HTR-8/SVneo (cell line): ENCODE measurements at places on chromosomes 12 and 14.
A peak's percentile ranks its signal among the peaks of the same experiment; 100 is the strongest.

GRCh38 chr14:100575266-100575995 lies 11.8 kb downstream of the BEGAIN start:
- DNase-seq: no peak

- no peak for DNase-seq
These were observed 96.7 kb downstream of the NUAK1 start for GRCh38 chr12:106042037-106042436.

DNA sequence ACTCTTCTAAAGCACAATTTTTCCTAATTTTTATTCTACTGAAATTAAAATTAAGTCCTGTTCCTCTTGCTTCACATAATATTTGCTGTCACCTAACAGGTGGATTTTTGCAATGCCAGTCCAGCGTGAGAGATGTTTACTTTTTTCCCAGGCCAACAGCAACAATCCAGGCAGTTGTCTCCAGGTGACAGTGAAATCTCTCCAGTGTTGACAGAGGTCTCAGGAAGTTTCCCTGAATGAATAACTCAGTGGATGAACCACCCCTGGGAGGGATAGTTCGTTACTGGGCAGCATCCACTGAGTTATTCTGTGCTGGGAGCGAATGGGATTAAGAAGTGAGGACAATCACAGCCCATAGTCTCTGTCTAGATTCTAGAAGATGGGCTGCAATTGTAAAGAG lies 7.1 kb upstream of the NT5DC3 start:
- DNase-seq: no peak

GRCh38 chr12:13745111-13745860 lies 236.1 kb downstream of the GRIN2B start:
- no peak for DNase-seq

- no peak for DNase-seq
These were observed 41.7 kb downstream of the NPAS3 start for GRCh38 chr14:32980178-32980901.

GRCh38 chr14:85625925-85626585 lies 96.1 kb downstream of the FLRT2 start:
- DNase-seq: no peak

DNA sequence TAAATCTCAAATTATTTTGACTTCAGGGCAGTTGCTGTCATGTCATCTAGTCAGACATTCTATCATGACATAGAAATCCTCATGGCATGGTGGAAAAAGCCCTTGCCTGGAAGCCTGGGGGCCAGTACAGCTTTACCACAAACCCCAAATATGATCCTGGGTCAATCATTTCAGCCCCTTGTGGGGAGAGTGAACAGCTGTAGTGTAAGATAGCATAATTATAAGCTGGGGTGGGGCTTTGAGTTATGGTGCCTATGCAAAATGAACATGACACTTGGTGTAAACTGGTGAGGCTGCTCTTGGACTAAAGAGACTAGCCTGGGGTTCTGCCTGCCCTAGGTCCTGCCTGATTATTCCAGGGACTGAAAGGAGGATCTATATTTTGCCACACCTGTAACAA lies 207.7 kb upstream of the DDHD1 start:
- no peak for DNase-seq

DNA sequence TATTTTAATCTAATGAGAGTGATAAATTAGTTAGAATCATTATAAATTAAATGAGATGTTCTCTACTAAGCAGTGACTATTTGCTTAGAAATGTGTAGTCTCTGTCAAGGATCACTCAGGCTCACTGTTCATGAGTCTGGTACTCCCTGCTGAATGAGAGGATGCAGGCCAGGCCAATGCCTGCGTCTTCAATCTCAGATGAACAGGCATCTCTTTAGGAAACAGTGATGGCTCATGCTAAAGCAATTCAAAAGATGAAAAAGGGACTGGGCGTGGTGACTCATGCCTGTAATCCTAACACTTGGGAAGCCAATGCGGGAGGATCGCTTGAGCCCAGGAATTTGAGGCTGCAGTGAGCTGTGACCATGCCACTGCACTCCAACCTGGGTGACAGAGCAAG lies 106.8 kb downstream of the ZFC3H1 start:
- DNase-seq: peak; percentile 78

DNA sequence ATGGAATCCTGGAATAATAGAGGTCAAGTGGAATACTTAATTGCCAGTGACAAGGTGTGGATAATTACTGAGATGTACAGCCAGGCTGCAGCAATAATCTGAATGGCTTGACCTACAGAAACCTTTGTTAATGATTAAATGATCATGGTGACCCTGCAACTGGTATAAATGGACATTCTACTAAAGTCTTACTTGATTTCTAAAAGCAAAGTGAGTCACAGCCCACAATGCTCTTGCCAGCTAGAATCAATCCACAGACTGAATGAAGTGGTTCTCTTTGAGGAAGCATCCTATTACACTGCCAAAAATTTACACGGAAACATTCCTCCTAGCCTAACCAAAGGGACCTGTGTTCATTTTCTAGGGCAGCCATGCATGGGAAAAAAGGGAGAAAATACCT lies 518.5 kb downstream of the SOX5 start:
- DNase-seq: no peak

DNA sequence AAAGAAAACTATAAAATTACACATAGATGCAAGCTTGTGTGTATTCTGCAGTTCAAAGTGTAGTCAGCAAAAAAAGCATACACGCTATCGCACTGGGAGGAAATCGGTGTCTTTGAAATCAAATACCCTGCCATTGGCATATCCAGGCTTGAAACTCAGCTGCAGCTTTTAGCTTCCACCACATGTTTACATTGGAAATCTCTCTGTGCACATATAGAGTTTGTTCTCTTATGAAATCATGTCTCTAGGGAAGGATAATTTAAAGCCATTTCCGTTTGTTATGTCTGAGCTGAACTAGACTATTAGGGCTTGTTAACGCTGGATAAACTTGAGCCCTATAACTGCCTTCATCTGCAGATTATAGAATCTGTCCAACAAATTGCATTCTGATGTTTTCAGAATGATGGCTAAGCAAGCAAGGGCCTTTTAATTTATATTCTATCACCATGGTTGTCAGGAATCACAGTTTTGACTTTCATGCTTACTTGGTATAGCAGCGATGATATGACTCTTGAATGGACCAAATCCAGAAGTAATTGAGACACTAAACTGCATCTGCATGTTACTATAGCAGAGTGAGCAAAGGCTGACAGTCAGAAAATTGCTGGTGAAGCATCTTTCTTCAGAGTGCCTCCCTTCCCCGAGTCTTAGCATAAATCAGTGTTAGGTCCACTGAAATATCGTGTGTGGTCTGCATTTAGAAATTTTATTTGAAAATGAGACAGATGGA lies 442.8 kb downstream of the ZFP36L1 start:
- no peak for DNase-seq

DNA sequence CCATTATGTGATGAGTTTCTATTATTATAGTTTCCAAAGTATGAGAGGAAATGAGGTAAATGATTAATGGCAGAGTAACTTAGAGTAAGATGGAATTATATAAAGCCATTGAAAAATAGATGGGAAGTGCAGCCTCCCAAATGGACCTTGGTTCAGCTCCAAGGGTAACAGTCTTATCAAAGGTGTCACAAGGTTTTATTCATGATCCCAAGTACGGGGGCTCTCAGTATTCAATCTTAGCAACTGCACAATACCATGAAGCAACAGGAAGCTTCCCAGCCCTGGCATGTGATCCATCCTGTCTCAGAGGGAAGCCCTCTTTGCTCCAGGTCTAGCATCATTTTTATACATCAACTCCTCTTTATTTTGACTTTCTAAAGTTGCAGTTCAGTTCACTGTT lies 948.2 kb downstream of the GALC start:
- DNase-seq: no peak

DNA sequence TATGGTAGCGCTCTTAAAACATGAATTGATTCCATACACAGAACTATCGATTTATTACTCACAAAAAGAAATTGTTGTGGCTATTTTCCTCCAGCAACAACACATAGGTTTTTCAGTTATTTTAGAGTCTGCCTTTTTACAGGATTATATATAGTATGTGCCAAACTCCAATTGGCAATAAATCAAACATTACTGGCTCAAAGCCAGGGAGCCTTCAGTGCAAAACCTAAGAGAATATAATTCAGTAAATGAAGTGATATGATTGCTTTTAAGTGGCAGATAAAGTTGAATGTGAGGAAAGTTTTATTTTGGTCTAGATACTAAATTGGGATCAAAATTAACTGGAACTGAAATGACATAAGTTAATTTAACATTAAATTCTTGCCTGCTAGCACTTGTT lies 234.8 kb downstream of the PIK3C2G start:
- DNase-seq: no peak

DNA sequence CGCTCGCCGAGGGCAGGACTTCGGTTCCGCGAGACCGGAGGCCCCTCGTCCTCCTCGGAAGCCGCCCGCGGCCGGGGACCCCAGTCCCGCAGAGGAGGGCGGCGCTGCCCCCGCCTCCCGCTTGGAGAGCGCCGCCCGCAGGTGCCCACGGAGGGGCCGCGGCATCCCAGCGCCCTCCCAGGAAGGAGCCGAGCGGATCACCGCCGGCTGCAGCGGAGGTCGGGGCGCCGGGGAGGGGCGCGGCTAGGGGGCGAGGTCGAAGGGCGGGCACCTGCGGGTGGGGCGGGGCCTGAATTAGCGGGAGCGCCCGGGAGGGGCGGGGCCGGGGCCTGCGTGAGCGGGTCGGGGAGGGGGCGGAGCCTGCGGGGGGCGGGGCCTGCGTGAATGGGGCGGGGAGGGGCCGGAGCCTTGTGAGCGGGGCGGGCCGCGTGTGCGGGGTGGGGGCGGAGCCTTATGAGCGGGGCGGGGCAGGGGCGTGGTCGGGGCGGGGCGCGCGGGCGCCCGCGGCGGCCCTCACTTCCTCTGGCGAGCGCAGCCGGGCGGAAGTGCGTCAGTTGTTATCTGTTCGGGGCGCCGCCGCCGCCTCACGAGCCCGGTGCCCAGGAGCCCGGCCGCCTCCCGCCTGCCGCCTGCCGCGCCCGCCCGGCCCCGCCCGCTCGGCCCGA lies at the start of gene FBRSL1:
Gene FBRSL1, plus strand, starts transcription at position 550 of the 665 bp plus-strand sequence.
- DNase-seq: peak; percentile 91

DNA sequence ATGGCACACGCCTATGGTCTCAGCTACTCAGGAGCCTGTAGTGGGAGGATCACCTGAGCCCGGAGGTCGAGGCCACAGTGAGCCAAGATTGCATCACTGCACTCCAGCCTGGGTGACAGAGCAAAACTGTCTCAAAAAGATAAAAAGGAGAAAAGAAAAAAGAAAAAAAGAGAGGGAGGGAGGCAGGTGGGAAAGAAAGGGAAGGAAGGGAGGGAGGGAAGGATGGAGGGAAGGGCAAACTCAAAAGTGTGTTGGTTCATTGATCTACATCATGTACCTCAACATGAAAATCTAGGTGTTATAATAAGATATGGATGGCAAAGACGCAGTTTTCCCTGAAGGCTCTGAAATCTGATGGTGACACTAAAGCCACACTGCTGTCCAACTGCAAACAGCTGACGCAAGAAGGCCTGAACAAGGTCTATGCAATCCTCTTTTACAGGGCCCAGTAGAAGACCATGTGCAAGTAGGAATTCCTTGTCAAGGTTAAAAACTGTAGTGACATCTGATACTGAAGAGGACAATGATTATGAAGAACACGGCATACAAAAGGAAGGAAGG lies 143.6 kb downstream of the ITPR2 start:
- no peak for DNase-seq

GRCh38 chr12:132711080-132711843 lies 620 bp downstream of the PGAM5 start:
- no peak for DNase-seq

DNA sequence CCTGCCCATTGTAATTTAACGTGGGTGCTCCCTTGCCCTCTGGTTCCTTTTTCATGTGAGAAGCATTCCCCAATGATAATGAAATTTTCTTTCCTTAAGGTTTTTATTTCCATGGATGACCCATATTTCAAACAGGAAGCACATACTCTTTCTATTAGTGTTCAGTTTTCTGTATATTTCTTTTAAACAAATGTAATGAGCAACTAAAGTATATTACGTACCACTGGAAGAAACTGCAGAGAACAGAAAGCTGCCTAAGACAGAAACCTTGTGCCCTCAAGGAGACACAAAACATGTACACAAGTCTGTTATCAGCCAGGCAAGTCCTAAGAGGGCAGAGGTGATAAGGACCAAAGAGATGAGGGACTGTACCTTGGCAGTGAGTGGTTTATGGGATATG lies 414.9 kb downstream of the ETNK1 start:
- DNase-seq: no peak

- no peak for DNase-seq
These were observed 20.5 kb upstream of the DLK1 start for GRCh38 chr14:100706200-100706599.

DNA sequence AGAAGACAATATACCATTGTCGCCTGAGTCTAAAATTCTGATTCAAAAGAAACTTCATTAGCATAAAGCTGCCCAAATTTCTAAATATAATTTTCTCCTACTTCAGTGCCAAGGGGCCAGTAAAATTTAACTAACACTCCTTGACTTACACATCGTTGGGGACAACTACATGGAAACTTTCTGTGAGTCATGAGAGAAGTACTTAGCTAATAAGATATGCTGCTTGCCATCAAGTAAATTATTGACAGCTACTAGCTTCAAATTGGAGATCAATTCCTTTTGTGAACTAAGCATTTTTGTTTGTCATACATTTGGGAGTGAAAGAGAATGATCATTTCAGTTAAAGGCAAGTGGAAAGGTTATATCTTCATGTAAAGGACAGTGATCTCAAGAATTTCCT lies 373.3 kb downstream of the MDGA2 start:
- no peak for DNase-seq

DNA sequence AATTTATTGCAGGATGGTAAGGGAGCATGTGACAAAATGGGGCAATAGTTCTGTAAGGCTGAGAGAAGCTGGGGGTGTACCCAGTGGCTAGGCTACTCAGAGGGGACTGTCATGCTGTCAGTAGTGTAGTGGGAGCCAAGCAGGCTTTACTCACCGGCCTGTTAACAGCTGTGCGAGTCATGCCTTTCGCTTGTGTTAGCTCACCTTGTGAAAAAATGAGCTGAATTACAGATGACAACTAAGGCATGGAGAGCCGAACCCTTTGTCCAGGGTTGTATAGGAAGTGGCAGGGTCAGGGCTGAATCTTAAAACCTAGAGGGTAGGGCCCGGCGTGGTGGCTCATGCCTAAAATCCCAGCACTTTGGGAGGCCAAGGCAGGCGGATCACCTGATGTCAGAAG lies 37.9 kb downstream of the SH2B3 start:
- no peak for DNase-seq

DNA sequence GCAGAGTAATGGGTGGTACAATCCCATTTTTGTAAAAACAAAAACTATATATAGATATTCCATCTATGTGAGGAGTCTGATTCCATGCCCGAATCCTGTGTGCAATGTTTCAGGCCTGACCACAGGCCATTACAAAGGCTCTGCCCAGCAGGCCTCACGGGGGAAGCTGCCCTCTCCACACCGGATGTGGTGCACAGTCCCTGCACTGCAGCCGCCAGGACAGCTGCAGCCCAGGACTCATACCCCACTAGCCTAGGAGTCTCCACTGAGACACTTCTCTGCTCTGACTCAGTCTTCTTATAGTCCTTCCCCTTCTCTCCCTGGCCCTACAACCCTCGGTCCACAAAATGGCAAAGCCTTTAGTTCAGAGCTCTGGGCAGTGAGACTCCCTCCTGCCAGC lies 190.4 kb downstream of the PPM1H start:
- DNase-seq: no peak
